ENCODE measurements at places on chromosomes 11 and 22. TPM values are rescaled to one million over a fixed set of nuclear protein-coding genes. Genes with fewer than 3 reads are reported as not detected.

Gene TREH
- not detected for total RNA-seq

Gene BARX2
- total RNA-seq = not detected

- DNase-seq = no peak
- H3K4me3 ChIP-seq = no peak overlapping the region
- H3K27me3 ChIP-seq = peaks cover 51% of the 10 kb centered on the region
- H3K4me1 ChIP-seq = peaks cover 5% of the 10 kb centered on the region
- no peak overlapping the region for H3K27ac ChIP-seq
Measured at GRCh38 chr11:27468209-27468994, 4.2 kb downstream of the LGR4 start.

DNA sequence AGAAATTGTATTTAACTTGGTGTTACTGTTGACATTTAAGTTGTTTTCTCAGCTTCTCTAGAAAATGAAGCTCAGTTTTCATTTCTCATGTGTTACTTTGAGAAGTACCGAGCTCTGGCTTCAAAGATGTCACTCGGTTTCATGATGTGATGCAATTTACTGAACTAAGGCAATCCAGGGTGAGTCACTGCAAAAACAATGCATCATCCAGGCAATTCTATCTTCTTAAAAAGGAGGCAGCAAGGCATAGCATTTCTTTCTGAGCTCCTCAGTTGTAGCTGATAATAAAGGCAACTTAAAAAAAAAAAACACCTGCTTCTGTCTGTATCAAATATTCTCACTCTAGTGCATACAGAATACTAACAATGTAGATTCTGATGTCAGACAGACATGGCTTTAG is 91.1 kb upstream of the KCNA4 start:
- H3K36me3 ChIP-seq = no peaks in the 10 kb centered on the region
- no peak overlapping the region for H3K4me3 ChIP-seq
- DNase-seq = no peak
- no peak overlapping the region for H3K27ac ChIP-seq
- no peaks in the 10 kb centered on the region for H3K4me1 ChIP-seq
- no peaks in the 10 kb centered on the region for H3K27me3 ChIP-seq

GRCh38 chr11:30481796-30482195 is 104.4 kb downstream of the MPPED2 start:
- no peak overlapping the region for H3K27ac ChIP-seq
- no peak for DNase-seq
- no peaks in the 10 kb centered on the region for H3K4me1 ChIP-seq
- H3K36me3 ChIP-seq = no peaks in the 10 kb centered on the region

- no peak overlapping the region for H3K4me3 ChIP-seq
- peaks cover 2% of the 10 kb centered on the region for H3K27me3 ChIP-seq
- H3K27ac ChIP-seq = no peak overlapping the region
- DNase-seq = no peak
- H3K4me1 ChIP-seq = peaks cover 2% of the 10 kb centered on the region
- H3K36me3 ChIP-seq = no peaks in the 10 kb centered on the region
Measured at GRCh38 chr11:95398437-95399112, 167.6 kb upstream of the SESN3 start.

GRCh38 chr22:41532908-41533825 is 11.1 kb downstream of the POLR3H start:
- H3K27ac ChIP-seq = no peak overlapping the region
- no peaks in the 10 kb centered on the region for H3K27me3 ChIP-seq
- no peak overlapping the region for H3K4me3 ChIP-seq
- peaks cover 1% of the 10 kb centered on the region for H3K4me1 ChIP-seq
- peaks cover 5% of the 10 kb centered on the region for H3K36me3 ChIP-seq

GRCh38 chr11:70032470-70032795 is 45.7 kb upstream of the ANO1 start:
- H3K36me3 ChIP-seq = no peaks in the 10 kb centered on the region
- peaks cover 2% of the 10 kb centered on the region for H3K27me3 ChIP-seq
- no peak for DNase-seq
- no peak overlapping the region for H3K27ac ChIP-seq
- no peak overlapping the region for H3K4me3 ChIP-seq

GRCh38 chr11:66259956-66260355 is 8.5 kb upstream of the RAB1B start:
- H3K27ac ChIP-seq = no peak overlapping the region
- peaks cover 29% of the 10 kb centered on the region for H3K4me1 ChIP-seq
- H3K36me3 ChIP-seq = peaks cover 11% of the 10 kb centered on the region
- H3K4me3 ChIP-seq = peak overlapping the region; percentile 9
- H3K27me3 ChIP-seq = no peaks in the 10 kb centered on the region

GRCh38 chr11:69576069-69576782 is 64.7 kb upstream of the CCND1 start:
- H3K27me3 ChIP-seq = peaks cover 34% of the 10 kb centered on the region
- no peak overlapping the region for H3K4me3 ChIP-seq
- no peak overlapping the region for H3K27ac ChIP-seq
- no peak for DNase-seq
- H3K4me1 ChIP-seq = no peaks in the 10 kb centered on the region
- H3K36me3 ChIP-seq = no peaks in the 10 kb centered on the region
